GF-D8 (cell line): ENCODE measurements at places on chromosomes 6 and 20.

DNA sequence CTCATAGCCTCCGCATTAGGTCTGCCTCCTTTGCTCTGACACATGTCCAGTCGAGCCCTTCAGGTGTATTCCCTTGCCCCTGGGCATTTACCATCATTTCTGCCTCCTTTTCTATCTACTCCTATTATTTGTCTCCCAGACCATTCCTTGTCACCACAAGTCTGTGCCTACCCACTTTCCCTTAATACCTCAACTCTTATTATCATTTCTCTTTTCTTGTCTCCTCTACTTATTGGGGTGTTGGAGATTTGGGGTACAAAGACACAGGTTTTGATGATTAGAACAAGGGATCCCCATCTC is 1.4 kb downstream of the SYNGAP1 start:
- no peak for DNase-seq

DNA sequence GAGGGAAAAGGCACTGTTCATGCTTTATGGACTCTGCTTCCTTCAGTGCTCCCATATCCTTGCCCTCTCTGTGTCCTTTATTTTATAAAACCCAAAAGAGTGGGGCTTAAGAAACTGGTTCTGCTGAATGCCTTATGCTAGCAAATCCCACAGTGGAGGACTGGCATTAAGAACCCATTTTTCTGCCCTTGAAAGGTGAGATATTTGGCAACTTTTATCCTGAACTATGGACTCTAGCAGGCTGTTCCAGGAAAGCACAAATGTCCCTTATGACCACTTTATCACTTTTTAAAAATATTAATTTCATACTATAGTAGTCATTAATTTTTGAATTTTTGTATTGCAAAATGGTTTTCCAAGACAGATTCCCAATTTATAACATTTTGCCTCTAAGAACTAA is 93.3 kb downstream of the ADAT2 start:
- no peak for DNase-seq

DNA sequence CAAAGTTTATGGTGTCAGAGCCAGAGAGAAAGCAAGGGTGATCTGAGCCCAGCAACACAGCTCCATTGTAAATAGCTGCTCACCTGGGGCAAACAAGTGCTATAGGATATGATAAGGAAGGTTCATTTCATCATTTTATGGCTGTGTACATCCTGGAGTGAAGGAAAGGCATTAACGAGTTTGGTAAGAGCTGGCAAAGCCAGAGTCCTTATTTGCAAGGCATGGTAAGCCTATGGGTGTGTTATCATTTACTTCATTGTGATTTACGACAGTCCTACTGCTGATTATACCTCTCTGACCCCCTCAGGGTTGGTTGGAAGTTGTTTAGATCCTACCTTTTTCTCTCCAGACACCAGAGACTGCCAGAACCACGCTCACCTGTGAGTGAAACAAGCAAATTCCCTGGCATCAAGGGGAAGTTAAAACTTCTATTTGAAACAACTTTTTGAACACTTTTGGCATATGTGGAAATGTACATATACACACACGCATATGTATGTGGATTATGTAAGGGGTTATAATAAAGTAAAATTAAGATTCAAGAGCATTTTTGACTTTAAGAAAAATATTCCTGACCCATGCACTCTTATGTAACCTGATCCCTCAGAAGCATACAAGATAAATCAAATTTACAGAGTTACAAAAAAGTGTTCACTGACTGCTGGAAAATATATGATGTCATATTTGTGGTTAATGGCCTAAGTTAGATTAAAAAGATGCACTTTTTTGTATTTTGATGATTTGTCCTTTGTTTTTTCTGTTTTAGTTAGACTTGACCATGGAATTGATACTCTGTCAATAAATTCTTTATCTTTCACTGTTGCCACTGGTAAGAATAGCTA is 40.4 kb upstream of the EDN1 start:
- DNase-seq = no peak

DNA sequence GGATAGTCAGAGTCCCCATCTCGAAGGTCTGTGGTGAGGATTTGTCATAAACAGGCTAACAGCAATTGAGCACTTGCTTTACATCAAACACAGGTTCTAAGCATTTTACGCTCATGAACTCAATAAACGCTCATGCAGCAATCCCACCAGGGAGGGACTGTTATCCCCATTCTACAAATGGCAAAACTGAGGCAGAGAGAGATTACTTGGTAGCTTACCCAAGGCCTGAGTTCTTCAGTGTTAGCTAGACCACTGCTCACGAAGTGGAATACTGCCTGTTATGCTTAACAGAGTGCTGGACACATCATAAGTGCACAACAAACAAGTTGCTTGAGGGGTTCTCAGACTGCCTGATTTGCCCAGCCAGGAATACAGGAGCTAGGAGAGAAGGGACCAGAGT is 23.7 kb upstream of the TCP11 start:
- no peak for DNase-seq

DNA sequence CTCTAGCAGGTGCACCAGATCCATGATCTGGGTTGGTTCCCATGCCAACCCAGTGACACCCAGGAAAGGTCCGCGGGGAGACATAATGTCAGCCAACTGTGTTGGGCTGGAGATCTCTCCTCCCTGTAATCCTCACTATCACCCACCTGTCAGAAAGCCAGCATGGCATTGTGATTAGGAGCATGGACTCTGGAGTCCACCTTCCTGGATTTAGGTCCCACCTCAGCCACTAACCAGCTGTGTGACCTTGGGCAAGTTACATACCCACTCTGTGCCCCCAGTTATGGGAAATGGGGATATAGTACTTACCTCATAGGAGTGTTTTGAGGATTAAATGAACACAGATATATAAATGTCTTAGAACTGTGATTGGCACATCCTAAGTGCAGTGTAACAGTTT is 97.9 kb downstream of the ZDHHC14 start:
- DNase-seq = no peak

DNA sequence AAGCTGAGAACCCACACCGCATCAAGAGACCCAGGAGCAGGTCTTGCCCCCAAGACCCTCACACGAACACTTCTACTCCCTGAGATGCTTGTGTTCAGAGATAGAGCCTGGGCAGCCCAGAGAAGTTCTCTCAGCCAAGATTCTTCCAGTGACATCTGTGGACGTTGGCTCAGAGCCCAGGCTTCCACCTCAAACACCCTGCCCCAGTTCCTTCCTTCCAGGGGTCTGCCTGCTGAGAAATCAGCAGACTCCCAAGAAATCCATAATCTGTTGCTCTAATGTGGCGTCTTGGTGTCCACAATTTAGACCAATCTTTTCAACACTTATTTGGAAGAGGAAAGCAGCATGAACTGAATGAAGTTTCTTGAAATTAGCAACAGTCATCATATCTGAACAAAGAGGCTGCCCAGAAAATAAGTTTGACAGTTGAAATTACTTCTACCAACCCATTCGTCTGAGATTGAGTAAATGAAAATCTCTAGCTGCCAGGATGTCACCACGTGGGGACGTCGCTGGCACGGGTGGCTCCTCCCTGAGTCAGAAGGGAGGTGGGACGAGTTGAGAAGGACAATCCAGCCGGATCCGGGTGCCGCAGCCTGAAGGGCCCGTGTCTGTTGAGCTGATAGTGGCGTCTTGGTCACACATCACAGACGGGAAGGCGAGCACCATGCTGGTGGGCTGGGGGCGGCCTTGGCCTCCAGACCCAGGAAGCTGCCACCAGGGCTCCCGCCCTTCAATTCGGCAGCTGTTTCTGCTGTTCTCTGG is 400.9 kb downstream of the TAF4 start:
- DNase-seq = no peak
